ENCODE measurements at places on chromosomes 7 and 10.

- DNase-seq: no peak
These were observed 9.4 kb upstream of the GATA3 start for GRCh38 chr10:8044908-8045725.

DNA sequence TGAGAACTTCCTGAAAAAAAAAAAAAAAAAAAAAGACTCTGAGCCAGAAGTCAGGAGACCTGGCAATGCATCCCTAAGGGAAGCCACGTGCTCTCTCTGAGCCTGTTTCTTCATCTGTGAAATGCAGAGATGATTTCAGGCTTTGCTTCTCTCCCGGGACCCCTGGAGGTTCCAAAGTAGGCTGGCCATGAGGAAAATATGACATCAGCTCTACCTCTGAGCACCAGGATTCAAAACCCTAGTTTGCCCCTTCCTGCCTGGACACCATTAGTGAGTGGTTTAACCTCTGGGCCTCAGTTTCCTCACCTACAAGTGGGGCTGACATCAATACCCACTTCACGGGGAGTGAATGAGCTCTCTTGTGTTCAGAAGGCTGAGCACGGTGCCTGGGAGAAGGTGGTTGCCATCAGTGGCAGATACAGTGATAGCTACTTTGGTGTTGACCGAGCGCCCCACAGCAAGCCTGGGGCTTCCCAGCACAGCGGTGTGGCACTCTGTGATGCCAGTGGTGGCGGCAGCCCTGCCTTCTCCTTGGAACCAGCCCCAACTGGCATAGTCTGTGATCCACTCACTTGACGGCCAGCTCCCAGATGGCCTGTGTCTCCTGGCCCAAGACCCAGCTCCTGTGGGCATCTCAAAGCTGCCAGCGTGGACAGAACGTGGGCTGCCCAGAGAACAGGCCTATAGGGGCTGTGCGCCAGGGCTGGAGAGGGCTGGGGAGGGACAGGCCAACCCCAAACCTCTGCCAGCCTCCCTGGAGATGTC, 153.1 kb upstream of the UNC5B start:
- DNase-seq: no peak

DNA sequence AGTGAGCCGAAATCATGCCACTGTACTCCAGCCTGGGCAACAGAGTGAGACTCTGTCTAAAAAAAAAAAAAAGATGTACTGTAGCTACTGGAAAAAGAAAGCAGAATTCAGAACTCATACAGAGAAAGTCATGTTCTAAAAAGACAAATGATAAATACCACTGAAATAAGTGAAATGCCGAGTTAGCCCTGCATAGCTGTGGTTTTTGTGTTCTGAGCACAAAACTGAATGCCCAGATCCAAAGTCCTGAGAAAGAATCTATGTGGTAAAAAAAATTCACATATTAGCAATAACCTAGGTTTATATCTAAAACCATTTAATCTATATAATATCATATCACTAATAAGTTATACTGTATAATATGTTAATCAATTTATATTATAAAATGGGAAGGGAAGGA, 29.3 kb upstream of the HECW1 start:
- DNase-seq: no peak

DNA sequence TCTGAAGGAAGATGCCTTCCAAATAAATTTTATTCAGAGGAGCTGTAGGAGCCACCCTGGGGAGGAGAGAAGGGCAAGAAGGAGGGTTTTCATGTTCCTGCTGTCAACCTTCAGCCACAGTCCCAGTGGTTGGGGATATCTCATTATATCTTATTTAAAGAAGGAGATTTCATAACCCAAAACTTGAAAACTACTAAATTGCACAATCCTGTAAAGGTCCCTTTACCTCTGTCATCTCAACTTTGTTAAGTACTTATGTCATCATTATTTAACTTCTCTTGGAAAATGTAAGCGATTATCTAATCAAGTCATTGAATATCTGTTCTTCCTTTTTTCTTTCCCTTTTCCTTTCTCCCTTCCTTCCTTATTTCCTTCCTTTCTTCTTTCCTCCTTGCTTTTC, 794.5 kb upstream of the IGFBP3 start:
- no peak for DNase-seq

GRCh38 chr7:116777651-116778281, 84.6 kb upstream of the CAPZA2 start:
- DNase-seq: no peak

- DNase-seq: no peak
These were observed 40.0 kb downstream of the TNKS2 start for GRCh38 chr10:91838199-91838598.
